Activated gamma-delta T cell treated with anti-CD3 and anti-CD28 coated beads, Interleukin-2, amount 50 U/mL, for 16 hours (primary cell): ENCODE measurements at places on chromosomes 6 and 20.

- DNase-seq: no peak
Measured at GRCh38 chr20:50003253-50003656, 20.5 kb downstream of the SNAI1 start.

DNA sequence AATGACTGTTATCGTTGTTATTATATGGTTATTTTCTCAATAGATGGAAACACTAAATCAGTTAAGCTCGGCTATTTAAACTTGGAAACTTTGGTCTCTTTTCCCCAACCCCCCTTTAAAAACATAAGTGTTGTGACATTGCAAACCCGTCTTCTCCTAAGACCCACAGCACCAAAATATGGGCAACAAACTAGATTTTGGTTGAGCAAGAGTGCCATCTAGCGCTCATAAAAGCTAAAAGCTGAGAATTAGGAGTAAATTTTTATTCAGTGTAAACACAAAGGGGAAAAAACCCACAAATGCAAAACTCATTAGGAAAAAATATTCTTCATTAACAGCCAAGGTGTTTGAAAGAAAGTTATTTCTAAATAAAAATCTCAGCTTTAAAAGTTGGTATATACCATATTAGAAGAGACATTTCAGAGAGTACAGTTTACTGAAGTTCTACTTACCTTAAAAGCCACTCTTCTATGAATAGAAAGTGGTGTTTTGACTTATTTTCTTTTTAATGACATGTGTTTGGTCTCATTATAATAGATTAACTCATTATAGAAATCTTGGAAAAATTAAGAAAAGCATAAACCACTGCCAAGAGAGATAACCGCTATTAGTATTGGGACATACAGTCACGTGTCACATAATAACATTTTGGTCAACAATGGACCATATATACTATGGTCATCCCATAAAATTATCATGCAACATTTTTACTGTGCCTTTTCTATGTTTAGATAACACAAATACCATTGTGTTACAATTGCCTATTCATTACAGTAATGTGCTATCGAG is 21.1 kb downstream of the SESN1 start:
- DNase-seq: peak; percentile 39

DNA sequence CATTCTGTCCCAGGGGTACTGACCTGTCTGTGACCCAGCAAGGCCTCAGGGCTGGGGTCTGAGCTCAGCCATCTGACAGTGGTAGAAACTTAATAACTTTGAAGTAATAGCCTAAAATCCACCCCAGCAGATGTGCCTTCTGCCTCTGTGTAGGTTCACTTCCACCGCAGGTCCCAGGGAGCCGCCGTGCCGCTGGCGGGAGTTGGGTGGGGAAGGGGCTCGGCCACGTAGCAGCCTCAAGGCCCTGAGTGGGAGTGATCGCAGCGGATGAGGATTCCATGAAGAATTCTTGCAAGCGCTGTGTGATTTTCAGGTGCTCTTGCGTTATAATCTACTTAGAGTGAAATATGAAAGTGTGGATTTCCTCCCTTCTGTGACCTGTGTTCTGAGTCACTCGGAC is 163.7 kb downstream of the DTNBP1 start:
- DNase-seq: no peak

GRCh38 chr20:10330071-10330470 is 104.0 kb downstream of the MKKS start:
- DNase-seq: no peak

DNA sequence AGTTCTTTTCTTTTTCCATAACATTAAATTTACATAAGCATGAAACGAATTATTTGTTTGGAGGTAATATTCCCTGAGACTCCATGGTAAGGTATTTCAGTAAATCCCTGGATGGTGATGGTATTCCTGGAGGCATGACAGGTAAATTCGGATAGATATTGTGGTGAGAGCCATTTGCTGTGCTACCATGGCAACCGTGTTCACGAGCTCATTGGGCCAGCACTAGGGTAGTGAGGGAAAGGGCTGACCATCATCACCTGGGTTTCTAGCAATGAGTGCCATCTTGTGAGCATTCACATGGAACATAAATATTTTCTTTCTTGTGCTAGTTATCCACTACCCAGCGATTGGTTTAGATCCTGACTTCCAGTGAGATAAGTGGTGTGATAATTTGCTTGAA is 51.9 kb upstream of the GNRH2 start:
- DNase-seq: no peak

GRCh38 chr20:59395729-59396128 is 95.3 kb downstream of the EDN3 start:
- no peak for DNase-seq

DNA sequence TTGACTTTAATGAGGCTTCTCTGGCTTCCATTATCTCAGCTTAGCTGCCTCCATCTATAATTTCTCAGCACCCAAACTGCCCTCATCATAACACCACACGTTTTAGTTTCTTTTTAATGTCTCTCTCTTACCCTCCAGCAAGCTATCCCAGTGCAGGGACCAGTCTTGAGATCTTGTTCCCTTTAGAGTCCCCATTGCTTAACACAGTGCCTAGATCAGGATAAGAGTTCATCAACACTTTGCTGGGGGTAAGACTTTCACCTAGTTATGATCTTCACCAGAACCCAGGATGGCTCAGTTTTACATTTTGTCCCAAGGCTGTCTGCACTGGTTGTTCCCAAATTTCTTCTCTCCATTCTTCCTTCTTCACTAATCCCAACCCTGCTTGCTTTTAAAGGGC is 126.1 kb downstream of the OR2B2 start:
- no peak for DNase-seq

GRCh38 chr20:46951405-46951804 is 56.8 kb downstream of the EYA2 start:
- DNase-seq: no peak

DNA sequence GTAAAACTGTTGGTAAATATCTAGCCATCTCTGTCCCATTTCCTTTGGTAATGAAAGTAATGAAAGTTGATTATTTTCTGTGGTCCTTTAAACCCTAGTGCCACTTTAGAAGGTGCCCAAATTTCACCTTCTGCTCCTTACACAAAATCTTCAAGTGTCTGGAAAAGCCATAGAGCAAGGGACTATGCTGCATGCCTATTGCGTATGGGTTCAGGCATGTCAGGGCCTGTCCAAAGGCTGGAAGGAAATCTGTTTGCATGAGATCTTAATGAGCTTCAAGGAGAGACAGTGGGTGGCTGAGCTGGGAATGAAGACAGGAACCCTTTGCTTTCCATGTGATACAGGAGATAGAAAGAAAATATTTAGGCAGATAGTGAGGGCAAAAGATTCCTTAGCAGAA is 66.6 kb upstream of the CCN6 start:
- DNase-seq: no peak

GRCh38 chr6:149254253-149254652 is 63.3 kb upstream of the TAB2 start:
- no peak for DNase-seq

DNA sequence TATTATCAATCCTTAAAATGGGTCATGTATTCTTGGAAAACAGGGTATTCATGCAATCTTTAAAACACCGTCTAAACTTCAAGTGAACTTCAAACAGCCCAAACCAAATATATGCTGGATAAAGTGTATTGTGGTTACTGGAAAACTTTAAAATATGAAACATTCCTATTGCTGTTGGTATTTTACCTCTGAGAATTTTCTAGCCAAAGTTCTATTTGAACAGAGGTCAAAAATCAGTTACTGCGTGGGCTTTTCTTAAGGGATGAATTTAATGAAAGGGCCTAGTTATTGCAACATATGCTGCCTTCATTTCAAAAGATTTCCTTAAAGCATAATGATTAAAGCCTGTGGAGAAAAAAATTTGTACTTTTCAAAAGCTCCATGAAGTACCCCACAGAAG is 436.0 kb downstream of the PLCB1 start:
- DNase-seq: no peak

- DNase-seq: no peak
Measured at GRCh38 chr6:148461986-148462577, 119.4 kb downstream of the SASH1 start.

- no peak for DNase-seq
Measured at GRCh38 chr6:63862486-63863198, 227.0 kb downstream of the PHF3 start.

DNA sequence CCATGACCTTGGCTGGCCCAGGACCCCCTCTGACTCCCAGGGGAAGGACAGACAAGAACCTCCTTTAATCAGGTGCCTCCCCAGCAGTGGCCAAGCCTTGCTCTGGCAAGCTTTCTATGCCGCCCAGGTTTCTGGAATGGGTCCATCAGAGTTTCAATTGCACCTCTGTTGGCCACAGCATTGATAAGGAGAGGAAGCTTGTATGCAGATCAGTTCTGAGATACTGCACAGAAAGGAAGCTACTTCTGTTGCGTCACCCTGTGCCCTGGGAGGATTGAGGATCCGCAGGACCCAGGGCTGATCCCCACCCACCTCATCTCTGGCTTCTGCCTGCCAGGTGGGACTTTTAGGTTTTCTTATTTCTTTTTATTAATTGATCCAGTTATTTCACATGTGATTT is 167.2 kb downstream of the TFAP2C start:
- DNase-seq: no peak

GRCh38 chr6:125434760-125435159 is 133.0 kb upstream of the HDDC2 start:
- DNase-seq: no peak

DNA sequence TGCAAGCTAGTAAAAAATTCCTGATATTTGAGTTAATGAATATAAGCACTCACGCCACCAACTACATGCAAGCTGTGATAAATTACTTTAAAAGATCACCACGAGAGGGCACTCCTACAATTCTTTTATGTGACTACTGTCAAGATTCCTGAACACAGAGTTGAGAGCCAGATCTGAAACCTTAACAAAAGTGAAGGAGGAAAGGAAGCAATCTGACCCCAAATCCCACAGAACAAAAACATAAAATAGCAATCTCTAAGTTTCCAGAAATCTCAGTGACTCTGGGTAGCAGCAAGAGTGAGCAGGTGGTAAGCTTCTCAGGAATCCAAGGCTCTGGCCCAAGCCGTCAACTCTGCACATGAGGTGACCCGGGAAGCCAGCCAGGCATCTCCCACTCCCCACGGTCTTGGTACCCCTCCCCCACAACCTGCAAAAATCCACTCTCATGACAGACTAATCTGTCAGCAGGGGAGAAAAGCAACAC is 55.1 kb downstream of the STAU1 start:
- DNase-seq: no peak

GRCh38 chr6:131937703-131938631 is 13.2 kb downstream of the CCN2 start:
- DNase-seq: no peak

DNA sequence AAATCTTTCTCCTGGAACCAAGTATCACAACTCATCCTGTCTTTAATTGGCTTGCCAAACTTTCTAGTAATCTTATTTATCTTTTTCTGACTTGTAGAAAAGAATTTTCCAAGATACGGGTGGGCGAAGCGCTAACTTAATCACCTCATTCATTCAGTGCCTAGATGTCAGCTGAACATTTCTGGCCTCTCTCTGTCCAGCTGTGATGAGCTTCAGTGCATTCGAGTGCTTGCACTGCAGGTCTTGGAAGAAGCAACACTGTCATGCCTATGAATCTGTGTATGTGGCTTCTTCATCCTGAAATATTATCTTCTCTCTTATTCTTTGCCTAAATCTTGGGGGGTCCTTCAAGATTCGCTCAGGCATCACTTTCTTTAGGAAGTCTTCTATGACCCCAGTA is 16.3 kb upstream of the ENPP1 start:
- DNase-seq: no peak

DNA sequence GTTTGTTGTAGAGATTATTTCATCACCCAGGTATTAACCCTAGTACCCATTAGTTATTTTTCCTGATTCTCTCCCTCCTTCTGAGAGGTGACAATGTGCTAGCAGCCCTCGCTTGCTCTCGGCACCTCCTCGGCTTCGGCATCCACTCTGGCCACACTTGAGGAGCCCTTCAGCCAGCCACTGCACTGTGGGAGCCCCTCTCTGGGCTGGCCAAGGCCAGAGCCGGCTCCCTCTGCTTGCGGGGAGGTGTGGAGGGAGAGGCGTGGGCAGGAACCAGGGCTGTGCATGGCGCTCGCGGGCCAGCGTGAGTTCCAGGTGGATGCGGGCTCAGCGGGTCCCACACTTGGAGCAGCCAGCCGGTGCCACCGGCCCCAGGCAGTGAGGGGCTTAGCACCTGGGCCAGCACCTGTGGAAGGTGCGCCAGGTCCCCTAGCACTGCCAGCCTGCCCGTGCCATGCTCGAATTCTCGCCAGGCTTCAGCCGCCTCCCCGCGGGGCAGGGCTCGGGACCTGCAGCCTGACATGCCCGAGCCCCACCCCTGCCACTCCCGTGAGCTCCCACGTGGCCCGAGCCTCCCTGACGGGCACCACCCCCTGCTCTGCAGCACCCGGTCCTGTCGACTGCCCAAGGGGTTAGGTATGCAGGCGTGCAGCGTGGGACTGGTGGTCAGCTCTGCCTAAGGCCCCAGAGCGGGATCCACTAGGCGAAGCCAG is 221.9 kb downstream of the WDR27 start:
- DNase-seq: no peak

- no peak for DNase-seq
Measured at GRCh38 chr6:139271056-139271455, 20.7 kb downstream of the TXLNB start.

- no peak for DNase-seq
Measured at GRCh38 chr6:150541576-150541975, 58.1 kb upstream of the PLEKHG1 start.

DNA sequence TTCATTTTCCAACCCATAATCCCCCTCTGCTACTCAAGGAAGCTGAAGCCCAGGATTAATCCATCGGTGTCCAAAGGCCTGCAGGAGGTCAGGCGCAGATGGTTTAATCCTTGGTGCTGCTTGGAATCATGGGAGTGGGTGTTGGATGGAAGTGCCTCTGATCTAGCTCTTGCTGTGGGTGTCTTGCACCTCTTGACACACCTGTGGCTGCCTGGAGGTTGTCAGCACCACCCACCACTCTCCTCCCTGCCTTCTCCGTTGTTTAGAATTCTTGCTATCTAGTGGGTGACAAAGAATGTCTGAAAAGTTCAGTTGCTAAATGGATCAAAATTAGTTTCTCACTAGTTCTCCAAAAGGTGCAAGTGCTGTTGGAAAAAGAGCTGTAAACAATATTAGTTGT is 1074.4 kb upstream of the FLRT3 start:
- DNase-seq: no peak

- no peak for DNase-seq
Measured at GRCh38 chr6:26183237-26183580, 96.0 kb downstream of the HFE start.

DNA sequence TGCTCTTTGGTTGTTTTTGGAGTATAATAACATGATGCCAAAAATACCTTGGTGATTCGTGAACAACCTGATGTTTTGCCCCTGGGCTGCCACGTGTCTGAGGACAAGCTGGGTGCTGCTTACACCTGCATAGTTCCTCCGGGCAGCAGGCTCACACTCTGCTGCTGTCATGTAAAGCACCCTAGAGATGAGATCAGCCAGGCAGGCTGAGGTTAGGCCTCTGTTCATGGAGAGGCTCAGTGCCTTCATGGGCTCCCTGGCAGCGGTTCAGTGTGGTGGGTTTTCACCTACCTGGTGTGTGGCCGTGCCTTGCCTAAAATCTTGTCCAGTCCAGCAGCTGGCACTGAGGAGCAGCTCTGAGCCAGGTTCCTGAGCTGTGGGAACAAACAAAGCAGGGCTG is 60.1 kb upstream of the TAGAP start:
- no peak for DNase-seq
